AG20443 (cell line): ENCODE measurements at places on chromosomes 12 and 14.

GRCh38 chr14:104445086-104445485, 134.5 kb upstream of the C14orf180 start:
- DNase-seq, result no peak

DNA sequence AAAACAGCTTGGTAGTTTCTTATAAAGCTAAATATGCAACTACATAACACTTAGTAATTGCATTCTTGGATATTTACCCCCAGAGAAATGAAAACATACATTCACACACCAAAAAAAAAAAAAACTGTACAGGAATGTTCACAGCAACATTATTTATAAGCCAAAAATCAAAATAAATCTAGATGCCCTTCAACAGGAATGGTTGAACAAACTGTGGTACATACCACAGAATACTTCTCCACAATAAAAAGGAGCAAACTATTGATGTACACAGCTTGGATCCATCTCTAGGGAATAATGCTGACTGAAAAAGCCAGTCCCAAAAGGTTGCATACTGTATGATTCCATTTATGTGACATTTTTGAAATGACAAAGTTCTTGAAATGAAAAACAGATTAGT, 62.1 kb upstream of the SLC38A4 start:
- DNase-seq, result no peak

DNA sequence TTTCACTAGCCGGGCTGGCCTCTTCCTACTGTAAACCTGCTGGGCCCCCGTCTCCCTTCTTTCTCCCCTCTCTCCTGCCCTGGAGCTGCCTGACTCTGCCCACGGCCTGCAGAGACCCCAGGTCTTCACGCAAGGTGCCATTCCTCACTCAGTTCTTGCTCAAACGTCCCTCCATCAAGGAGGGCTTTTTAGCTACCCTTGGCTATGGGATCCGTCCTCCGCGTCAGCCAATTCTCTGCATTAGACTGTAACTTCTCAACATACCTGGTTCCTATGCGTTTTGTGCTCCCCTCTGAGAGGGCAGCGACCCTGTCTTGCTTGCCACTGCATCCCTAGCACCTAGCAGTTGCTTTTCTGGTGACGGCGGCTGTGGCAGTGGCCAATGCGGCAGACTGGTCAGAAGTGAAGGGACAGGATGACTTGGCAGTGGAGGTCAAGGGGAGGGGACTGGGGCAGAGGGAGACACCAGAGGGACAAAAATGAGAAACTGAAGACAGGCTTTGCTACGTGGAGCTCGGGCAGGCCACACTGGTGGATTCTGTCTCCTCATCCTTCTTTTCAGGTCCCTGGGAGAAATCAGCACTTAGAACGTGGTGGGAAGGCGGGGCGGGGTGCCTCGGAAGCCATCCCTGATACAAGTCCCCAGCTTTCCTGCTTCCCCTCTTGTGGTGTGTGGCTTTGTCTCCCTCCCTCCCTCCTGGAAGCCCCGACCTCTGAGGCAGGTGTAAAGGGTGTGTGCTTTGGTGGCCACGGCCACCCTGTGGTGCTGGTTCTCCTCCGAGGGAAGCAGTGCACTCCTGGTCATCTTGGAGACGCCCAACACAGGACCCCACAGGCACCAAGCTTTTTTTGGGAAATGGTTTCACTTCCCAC, 1.8 kb downstream of the B3GNT4 start:
- no peak for DNase-seq

DNA sequence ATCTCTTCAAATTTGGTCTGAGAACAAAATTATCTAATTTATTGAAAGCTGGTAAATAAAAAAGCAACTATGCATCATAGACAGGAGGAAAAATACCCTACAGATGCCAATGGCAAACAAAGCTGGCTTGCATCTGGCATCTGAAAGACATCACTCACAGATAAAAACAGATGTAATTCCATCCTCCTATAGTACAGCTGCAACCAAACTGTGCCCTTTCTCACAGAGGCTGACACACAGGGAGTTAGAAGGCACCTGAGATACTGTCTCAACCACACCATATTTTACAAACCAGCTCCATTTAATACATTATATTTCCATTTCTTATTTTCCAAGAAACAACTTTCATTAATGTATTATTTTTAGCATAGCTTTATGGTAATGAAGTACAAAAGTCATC, 39.4 kb downstream of the DUSP16 start:
- no peak for DNase-seq

DNA sequence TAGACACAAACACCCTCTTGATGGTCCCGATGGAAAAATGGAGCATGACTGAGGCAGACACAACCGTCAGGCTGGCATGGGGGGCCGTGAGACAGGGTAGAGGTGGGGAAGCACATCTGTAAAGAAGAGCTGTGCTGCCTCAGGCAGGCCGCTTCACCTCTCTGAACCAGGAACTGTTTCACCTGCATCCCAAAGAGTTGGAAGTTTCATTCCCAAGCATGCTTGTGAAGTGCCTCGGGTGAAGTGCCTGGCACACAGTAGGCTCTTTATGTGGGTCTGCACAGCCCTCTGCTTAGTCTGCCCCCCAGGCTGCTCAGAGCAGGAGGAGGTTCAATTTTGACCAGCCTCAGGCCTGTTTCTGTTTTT, 685 bp upstream of the SERPINA1 start:
- no peak for DNase-seq

- DNase-seq, result no peak
Measured at GRCh38 chr12:85092814-85093370, 56.7 kb downstream of the LRRIQ1 start.

- DNase-seq, result peak; percentile 24
Measured at GRCh38 chr12:58443273-58443980, 476.9 kb downstream of the LRIG3 start.

- DNase-seq, result no peak
Measured at GRCh38 chr14:92653162-92653651, 95.2 kb downstream of the LGMN start.

DNA sequence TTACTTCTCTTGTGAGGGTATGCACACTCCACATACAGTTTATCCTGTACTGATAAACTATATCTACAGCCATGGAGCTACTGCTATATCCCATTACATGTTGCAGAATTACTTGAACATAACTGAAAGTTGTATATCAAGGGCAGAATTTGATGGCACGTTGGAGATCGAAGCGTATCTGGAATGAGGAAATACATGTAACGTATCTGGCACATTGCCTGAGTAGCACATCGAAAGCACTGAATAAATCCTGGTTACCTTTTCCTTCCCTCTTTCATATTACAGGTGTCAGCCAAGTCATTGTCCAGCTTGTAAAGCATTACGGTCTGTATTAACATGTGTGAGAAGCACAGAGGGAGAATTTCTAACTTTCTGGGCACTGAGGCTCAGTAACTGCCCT, 42.1 kb upstream of the LIN7A start:
- no peak for DNase-seq

DNA sequence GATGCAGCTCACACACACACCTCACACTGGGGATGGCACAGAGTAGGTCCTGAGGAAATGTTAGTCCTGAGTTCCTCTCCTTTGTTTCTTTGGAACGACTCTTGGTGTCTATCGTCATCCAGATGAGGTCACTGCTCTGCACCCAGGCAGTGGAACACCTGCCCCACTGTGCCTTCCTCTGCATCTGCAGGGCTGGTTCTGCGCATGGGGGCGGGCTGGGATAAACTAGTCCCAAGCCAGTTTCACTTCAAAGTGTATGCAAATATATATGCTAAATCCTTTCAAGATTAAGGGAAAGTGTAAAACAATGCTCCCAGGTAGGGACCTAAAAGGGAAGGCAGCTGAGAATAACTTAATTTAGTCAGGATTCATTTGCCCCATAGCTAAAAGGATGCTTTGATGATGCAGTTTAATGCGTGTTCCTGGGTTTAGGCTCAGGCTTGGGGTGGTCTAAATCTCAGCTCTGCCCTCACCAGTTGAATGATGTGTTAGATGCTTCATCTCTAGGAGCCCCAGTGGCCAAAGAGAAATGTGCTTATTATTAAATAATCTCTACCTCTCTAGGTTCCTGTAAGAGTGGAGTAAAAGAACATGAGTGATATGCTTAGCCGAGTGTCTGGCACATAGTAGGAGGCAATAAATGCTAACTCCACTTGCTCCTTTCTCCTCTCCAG, 47.1 kb upstream of the OVCH1 start:
- no peak for DNase-seq

DNA sequence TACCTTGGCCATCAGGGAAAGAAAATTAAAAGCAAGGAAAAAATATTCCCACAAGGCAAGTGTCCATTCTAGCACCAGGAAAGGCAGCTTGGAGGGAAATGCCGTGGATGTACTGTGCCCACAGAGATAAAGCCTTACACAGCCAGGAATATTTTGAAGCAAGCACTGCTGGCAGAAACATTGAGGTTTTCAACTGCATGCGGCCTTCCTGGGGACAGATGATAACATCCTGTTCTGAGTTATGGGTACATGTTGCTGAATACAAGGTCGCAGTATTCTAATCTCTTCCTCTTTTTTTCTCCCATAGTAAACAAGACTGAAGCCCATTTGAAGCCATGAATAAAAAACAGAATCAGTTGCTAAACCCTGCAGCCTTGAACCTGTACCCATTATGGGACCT, 197.1 kb downstream of the BTG1 start:
- DNase-seq, result no peak
